ENCODE measurements at places on chromosomes 3 and 15. TPM values are rescaled to one million over a fixed set of nuclear protein-coding genes. Genes with fewer than 3 reads are reported as not detected.

Gene SIDT1
- 0.10 TPM for total RNA-seq

Gene MUC20
- total RNA-seq: 2.0 TPM

Gene ADCY5
- total RNA-seq: not detected

Gene CAPN7
- total RNA-seq: 34.0 TPM

Gene BOC
- not detected for total RNA-seq

Gene WDR72
- total RNA-seq: not detected

Gene EFHB
- total RNA-seq: 0.33 TPM

Gene LXN
- total RNA-seq: 72.1 TPM

Gene AGBL1
- total RNA-seq: under 0.01 TPM

Gene SLC51A
- not detected for total RNA-seq

Gene CCDC39
- not detected for total RNA-seq

Gene ZDHHC19
- total RNA-seq: not detected

Gene PLA2G4D
- total RNA-seq: not detected

Gene CCDC9B
- total RNA-seq: 15.2 TPM

Gene SERPINI1
- 0.33 TPM for total RNA-seq

Gene CIP2A
- total RNA-seq: 16.7 TPM

Gene COL6A5
- not detected for total RNA-seq

Gene CADPS
- total RNA-seq: not detected

Gene CATSPER2
- total RNA-seq: 1.6 TPM

Gene ACKR4
- 2.9 TPM for total RNA-seq

Gene C3orf20
- not detected for total RNA-seq

Gene KBTBD8
- total RNA-seq: 3.5 TPM

Gene LTF
- under 0.01 TPM for total RNA-seq

Gene TTC21A
- total RNA-seq: 3.6 TPM

Gene GOLGA8F
- not detected for total RNA-seq

Measured in vein endothelial cell (primary cell).